ENCODE measurements at places on chromosomes 4 and X.

- no peak for DNase-seq
Observed at GRCh38 chr4:109614015-109614414, 54.0 kb downstream of the MCUB start.

GRCh38 chr4:117986321-117986720 is 48.0 kb upstream of the NDST3 start:
- no peak for DNase-seq

DNA sequence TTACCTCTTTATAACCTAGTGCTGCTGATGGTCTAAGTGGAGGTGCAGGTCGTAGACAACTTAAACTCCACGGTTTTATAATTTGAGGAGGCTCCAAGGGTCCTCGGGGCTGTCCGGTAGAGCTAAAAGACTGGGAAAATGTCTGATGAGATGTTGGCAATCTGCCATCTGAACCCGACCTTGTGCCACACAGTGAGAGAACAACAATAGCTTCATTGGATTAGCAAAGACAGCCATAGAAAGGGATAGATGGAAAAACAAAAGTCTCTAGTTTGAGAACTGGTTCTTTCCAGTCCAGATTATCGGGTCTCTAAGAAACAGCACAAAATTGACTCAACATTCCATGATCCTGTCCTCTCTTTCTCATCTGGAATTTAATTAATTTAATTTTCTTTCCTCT is 31.6 kb downstream of the CD40LG start:
- DNase-seq = no peak

DNA sequence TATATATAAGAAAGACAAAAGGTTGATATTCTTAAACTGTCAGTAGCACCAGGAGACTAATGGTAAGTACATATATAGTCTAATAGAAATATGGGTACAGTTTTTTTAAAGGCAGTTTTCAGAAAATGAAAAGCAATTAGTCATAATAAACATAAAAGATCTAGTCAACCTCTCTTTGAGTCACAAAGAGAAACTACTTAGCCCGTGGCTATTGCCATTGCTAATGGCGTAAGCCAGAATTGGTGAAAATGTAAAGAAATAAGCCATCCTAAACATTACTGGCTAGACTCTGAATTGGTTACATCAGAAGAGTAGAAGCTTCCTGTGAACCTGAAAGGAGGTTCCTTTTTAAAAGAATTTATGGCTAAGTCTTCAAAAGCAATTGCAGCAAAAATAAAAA is 668.7 kb upstream of the CPEB2 start:
- no peak for DNase-seq

DNA sequence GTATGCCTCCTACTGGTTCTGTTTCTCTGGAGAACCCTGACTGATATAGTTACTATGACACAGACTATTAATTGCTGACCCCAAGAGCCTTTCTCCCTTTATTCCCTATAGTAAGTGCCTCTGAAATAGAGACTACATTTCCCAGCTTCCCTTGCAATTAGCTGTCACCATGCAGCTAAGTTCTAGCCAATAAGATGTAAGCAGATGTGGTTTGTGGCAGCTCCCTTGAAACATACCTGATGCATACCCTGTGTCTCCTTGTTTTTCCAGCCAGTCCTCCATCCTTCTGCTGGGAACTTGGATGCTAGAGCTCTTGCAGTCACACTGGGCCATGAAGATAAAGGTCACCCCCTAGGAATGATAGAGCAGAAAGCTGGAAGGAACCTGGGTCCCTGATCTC is 9.7 kb upstream of the TMEM165 start:
- DNase-seq = no peak

DNA sequence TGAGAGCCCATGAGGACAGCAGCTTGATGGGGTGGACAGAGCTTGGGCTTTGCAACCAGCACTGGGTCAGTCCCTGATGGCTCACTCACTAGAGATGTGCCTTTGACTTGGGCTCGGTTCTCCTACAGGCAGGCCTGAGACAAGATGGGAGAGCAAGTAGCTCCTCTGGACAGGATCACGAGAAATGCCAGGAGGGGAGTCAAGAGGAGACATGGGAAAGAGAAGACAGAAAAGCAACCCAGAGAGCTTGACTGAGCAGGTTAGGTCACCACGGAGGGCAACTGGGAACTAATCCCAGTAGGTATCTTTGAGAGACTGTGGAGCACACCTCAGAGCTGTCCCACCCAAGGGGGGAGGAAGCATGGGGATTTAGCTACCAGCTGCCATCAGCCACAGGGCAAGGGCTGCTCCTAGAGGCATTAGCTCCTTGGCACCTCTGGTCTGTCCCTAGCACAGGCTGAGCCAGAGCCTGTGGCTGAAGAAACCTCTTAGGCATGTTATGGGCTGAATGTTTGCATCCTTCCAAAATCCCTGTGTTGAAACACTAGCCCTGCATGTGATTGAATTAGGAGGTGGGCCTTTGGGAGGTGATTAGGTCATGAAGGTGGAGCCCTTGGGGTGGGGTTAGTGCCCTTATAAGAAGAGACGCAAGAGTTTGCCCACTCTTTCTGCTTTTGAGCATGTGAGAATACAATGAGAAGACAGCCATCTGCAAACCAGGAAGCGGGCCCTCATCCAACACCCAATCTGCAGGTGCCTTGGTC is 145.6 kb downstream of the SMIM20 start:
- DNase-seq = no peak

DNA sequence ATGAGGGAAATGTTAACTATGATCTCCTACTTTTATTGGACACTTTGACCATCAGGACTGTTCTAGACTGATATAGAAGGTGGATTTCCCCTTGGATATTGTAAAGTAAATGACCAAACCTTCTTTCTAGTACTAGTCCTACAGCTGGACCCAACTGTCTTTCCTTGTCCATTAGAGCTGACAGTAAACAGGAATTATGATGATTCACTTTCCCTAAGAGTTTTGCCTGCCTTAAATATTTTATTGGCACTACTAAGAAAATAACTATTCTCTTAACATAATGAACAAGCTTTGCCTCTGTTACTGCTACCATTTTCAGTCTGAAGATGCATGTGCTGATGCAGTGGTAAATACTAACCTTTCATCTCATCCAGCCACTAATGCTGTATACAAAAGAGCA is 915.4 kb downstream of the CENPC start:
- DNase-seq = no peak

- DNase-seq = no peak
Observed at GRCh38 chrX:5718651-5719050, 510.0 kb downstream of the NLGN4X start.

GRCh38 chr4:164997941-164998340 is 20.5 kb upstream of the TRIM61 start:
- no peak for DNase-seq

GRCh38 chrX:149230689-149231088 is 274.4 kb downstream of the IDS start:
- DNase-seq = no peak

- DNase-seq = no peak
Observed at GRCh38 chr4:26367811-26368210, 47.0 kb downstream of the RBPJ start.

DNA sequence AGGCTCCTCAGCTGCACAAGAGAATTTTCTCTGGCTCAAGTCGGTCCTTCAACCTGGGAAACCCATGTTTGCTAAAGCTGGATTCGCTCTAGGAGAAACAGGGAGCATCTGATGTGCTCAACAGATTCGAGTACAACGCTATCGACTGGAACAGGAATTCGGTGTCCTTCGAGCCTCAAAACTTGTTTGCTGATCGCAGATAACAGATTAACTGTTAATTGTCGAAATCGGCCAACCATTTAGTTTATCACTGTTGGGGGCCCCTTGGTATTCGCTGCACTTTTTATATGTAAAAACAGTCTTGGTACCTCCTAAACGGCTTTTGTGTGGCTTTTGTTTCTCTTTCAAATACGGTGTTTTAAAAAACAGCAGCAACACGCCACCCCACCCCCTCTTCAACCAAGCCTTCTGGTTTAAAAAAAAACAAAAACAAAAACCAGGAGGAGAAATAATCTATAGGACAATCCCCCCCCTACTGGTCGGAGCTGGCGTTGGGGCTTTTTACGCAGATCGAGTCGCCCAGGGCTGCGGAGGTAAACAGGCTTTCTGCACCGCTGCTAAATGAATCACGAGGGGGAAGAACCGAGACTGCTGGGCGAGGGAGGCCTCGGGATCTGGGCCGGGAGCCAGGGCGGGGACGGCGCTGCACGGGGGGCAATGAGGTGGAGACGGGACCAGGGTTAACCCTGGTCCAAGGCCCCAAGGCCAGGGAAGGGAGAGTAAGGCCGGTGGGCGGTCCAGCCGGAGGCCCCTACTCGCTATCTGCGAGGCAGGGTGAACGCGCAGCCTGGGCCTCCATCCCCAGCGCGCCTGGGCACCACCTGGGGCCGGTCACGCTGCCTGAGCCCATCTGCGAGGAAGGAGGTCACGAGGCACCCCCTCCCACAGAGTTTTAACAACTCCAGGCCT is 71.7 kb upstream of the BCOR start:
- peak; percentile 71 for DNase-seq
